Spleen (tissue), 13 donors: ENCODE measurements at places on chromosomes 12 and 14. TPM values are rescaled to one million over a fixed set of nuclear protein-coding genes. Genes with fewer than 3 reads are reported as not detected.

DNA sequence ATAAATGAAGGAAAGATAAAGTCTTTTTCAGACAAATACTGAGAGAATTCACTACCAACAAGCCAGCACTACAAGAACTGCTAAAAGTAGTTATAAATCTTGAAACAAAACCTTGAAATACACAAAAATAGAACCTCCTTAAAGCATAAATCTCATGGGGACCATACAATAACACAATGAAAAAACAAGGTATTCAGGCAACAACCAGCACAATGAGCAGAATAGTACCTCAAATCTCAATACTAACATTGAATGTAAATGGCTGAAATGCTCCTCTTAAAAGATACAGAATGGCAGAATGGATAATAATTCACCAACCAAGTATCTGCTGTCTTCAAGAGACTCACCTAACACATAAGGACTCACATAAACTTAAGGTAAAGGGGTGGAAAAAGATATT is 7.7 kb upstream of the IQSEC3 start:
- DNase-seq: no peak
- H3K4me1 ChIP-seq: no peaks in the 10 kb centered on the region
- no peaks in the 10 kb centered on the region for H3K36me3 ChIP-seq

DNA sequence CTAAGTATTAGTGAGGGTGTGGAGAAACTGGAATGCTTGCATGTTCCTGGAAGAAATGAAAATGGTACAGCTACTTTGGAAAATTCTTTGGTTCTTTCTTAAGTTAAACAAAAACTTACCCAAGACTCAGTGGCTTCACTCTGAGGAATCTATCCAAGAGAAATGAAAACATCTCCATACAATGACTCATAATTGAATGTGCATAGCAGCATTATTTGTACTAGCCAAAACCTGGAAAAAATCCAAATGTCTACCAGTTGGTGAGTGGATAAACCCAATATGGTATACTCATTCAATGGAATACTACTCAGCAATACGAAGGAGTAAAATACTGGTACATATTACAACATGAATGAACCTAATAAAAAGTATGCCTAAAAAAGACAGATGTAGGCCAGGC is 18.0 kb upstream of the CRACR2A start:
- H3K27ac ChIP-seq: no peak overlapping the region
- no peaks in the 10 kb centered on the region for H3K36me3 ChIP-seq
- no peaks in the 10 kb centered on the region for H3K27me3 ChIP-seq
- H3K4me1 ChIP-seq: no peaks in the 10 kb centered on the region

Gene PRKD1
- total RNA-seq: 4.6 TPM

Gene IFI27
- total RNA-seq: 405 TPM

Gene REM2
- 1.4 TPM for total RNA-seq

- no peak overlapping the region for H3K4me3 ChIP-seq
- no peaks in the 10 kb centered on the region for H3K4me1 ChIP-seq
- DNase-seq: no peak
- H3K27me3 ChIP-seq: no peaks in the 10 kb centered on the region
- H3K36me3 ChIP-seq: no peaks in the 10 kb centered on the region
Measured at GRCh38 chr14:92726135-92726932, 22.1 kb downstream of the LGMN start.

DNA sequence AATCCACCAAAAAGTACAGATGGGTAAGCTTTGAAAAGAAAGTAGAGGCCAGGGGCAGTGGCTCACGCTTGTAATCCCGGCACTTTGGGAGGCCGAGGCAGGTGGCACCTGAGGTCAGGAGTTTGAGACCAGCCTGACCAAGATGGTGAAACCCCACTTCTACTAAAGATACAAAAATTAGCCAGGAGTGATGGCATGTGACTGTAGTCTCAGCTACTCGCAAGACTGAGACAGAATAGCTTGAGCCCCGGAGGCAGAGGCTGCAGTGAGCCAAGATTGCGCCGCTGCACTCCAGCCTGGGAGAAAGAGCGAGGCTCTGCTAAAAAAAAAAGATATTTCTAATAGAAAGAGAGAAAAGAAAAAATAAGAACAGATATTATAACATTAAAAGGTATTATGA is 134.2 kb upstream of the SLCO1C1 start:
- no peaks in the 10 kb centered on the region for H3K36me3 ChIP-seq
- no peaks in the 10 kb centered on the region for H3K4me1 ChIP-seq
- no peak overlapping the region for H3K4me3 ChIP-seq
- H3K27me3 ChIP-seq: no peaks in the 10 kb centered on the region

- H3K36me3 ChIP-seq: no peaks in the 10 kb centered on the region
- no peak overlapping the region for H3K4me3 ChIP-seq
- H3K4me1 ChIP-seq: no peaks in the 10 kb centered on the region
- no peak overlapping the region for H3K27ac ChIP-seq
- no peak for DNase-seq
Measured at GRCh38 chr12:98721204-98721702, 76.2 kb downstream of the APAF1 start.

DNA sequence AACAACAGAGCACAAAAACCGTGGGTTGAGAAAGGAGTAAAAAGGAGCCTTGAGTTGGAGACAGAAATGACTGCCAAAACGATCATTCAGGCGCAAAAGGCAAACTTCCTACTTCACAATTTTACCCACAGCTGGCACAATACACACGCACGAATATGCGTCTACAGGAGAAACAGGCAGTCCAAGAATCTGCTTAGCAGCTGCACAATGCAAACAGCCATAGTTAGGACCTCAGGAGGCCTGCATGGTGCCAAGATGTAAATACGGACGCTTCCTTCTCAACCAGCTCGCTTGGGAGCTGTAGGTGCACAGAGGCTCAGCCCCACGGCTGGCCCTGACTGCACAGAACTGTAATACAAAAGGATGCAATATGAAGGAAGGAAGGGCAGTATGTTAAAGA is 250.1 kb upstream of the CAND1 start:
- H3K4me1 ChIP-seq: no peaks in the 10 kb centered on the region
- no peak for DNase-seq
- H3K27ac ChIP-seq: no peak overlapping the region
- no peaks in the 10 kb centered on the region for H3K27me3 ChIP-seq
- no peaks in the 10 kb centered on the region for H3K36me3 ChIP-seq
- no peak overlapping the region for H3K4me3 ChIP-seq

Gene CLECL1
- 18.1 TPM for total RNA-seq

Gene ST8SIA1
- total RNA-seq: 5.8 TPM

Gene RNF212B
- not detected for total RNA-seq

Gene C14orf132
- 10.5 TPM for total RNA-seq

- no peaks in the 10 kb centered on the region for H3K27me3 ChIP-seq
- no peak overlapping the region for H3K4me3 ChIP-seq
- no peak for DNase-seq
- no peak overlapping the region for H3K27ac ChIP-seq
- H3K4me1 ChIP-seq: no peaks in the 10 kb centered on the region
- H3K36me3 ChIP-seq: no peaks in the 10 kb centered on the region
Measured at GRCh38 chr12:16261944-16262475, 15.5 kb downstream of the SLC15A5 start.

GRCh38 chr12:25556153-25556552 is 3.1 kb upstream of the LMNTD1 start:
- DNase-seq: no peak
- no peak overlapping the region for H3K27ac ChIP-seq

- no peak overlapping the region for H3K4me3 ChIP-seq
- no peaks in the 10 kb centered on the region for H3K36me3 ChIP-seq
- no peaks in the 10 kb centered on the region for H3K27me3 ChIP-seq
- H3K27ac ChIP-seq: no peak overlapping the region
- no peak for DNase-seq
Measured at GRCh38 chr12:99053616-99054362, 408.7 kb downstream of the APAF1 start.

DNA sequence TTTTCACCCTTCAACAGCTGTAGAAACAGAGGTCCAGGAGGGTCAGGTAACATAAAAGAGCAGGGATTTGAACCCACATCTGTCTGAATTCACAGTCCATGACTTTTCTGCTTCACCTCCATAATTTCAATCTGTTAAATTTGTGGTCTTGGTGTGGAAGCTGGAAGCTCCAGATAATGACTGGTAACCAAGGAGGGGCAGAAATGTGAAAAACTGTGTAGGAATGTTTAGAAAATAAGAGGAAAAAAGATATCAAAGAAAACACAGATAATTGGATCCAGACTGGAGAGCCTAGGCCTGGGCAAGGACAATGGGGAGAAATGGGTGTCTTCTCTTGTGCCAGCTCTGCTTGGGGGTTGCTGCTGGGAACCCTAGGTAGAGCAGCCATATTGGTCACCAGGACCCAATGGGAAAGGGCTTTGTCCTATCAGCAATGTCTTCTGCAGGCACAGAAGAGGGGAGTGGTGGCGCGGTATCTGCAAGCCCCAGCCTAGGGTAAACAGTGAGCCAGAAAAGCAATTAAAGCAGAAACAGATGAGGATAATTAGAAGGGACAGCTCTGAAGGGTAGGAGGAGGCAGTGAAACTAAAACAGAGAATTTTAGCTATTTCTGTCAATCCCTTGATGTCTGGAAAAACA is 54.3 kb upstream of the CCDC91 start:
- no peak overlapping the region for H3K4me3 ChIP-seq
- no peak overlapping the region for H3K27ac ChIP-seq
- no peaks in the 10 kb centered on the region for H3K36me3 ChIP-seq
- H3K27me3 ChIP-seq: no peaks in the 10 kb centered on the region

GRCh38 chr14:61262082-61262481 is 19.1 kb downstream of the TMEM30B start:
- H3K27ac ChIP-seq: no peak overlapping the region
- no peaks in the 10 kb centered on the region for H3K36me3 ChIP-seq
- no peaks in the 10 kb centered on the region for H3K27me3 ChIP-seq
- H3K4me1 ChIP-seq: no peaks in the 10 kb centered on the region
- DNase-seq: no peak
- no peak overlapping the region for H3K4me3 ChIP-seq

DNA sequence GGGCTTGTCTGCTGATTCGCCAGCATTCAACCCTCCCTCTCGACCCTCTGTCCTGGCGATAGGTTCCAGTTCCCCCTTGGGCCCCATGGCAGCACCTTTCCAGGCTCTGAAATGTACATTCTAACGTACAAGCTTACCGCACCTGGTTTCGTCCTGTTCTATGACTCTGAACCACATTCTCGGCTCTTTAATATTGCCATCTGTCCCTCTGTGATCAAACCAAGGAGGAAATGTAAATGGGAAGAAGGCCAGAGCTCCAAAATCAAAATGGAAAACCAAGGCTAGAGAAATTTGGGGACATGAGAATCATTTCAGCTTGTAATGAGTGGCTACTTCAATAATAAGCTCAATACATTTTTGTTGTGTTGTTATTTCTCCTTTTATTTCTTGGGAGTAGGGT is 117.2 kb downstream of the TTC7B start:
- no peaks in the 10 kb centered on the region for H3K36me3 ChIP-seq
- no peak overlapping the region for H3K4me3 ChIP-seq
- DNase-seq: no peak
- H3K27me3 ChIP-seq: no peaks in the 10 kb centered on the region
- H3K4me1 ChIP-seq: peaks cover 30% of the 10 kb centered on the region
